Ovary (tissue), 10 donors: ENCODE measurements at places on chromosomes 1 and 21.

DNA sequence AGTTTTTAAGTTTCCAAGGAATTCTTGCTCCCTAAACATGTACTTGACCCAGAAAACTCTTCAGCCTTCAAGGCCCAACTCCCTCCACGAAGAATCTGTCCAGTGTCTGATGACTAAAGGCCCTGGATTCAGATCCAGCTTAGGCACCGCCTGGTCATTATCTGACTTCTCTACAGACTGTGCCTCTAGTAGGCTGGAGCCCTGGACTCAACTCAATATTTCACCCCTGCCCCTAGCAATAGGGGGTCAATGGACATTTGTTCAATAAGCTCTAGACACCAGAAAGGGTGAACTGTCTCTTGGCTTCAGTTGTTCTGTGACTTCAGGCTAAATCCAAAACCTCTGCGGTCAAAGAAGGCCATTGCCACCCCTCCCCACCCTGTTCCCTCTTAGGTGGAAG is 34.5 kb downstream of the NUAK2 start:
- no peak for DNase-seq

- DNase-seq = peak; percentile 63
Observed at GRCh38 chr1:40476924-40477677, at the start of gene ZFP69. ZFP69 (plus strand) TSS chr1:40477290; CDS start chr1:40479362, 2,072 bp downstream.

- DNase-seq = no peak
Observed at GRCh38 chr1:83670909-83671565, 327.9 kb downstream of the TTLL7 start.

DNA sequence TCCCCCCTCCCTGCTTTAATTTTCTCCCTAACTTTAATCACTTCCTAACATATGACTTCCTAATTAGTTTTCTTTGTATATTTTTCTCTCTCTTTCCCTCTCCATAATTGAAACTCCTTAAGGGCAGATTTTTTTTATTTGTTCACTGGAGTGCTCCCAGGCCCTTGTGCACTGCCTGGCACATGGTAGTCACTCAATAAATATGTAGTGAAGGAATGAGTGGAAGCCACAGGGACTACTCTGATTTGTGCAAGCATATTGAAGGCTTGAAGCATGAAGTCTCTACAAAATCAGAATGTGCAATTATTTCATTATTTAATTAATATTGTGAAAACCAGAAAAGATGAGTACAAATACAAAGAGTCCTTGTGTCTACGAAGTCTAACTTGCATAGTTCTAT is 41.5 kb downstream of the SNX7 start:
- no peak for DNase-seq

- DNase-seq = no peak
Observed at GRCh38 chr1:207314816-207315215, 6.7 kb upstream of the CD55 start.

DNA sequence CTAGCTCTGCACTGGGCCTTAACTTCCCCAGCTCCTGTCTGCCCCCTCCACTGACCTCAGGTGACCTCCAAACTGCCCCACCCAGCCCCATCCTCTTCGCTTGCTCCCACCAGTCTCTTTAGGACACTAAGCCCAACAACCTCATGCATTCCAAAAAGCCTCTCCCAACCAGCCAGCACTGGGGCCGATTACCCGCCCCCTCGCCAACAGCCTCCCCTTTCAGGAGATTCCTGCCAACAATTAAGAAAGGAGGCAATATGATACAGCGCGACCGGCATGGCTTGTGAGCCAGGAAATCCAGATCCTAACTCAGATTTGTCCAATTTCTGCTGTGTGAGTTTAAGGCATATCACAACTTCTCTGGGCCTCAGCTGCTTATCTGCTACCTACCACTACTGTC is 14.7 kb downstream of the KANK4 start:
- DNase-seq = no peak

GRCh38 chr1:109761227-109762038 is 2.3 kb downstream of the EPS8L3 start:
- DNase-seq = peak; percentile 16

- DNase-seq = no peak
Observed at GRCh38 chr1:201966171-201966570, 10.9 kb downstream of the TIMM17A start.

- DNase-seq = no peak
Observed at GRCh38 chr1:165137551-165138316, 218.8 kb downstream of the LMX1A start.

DNA sequence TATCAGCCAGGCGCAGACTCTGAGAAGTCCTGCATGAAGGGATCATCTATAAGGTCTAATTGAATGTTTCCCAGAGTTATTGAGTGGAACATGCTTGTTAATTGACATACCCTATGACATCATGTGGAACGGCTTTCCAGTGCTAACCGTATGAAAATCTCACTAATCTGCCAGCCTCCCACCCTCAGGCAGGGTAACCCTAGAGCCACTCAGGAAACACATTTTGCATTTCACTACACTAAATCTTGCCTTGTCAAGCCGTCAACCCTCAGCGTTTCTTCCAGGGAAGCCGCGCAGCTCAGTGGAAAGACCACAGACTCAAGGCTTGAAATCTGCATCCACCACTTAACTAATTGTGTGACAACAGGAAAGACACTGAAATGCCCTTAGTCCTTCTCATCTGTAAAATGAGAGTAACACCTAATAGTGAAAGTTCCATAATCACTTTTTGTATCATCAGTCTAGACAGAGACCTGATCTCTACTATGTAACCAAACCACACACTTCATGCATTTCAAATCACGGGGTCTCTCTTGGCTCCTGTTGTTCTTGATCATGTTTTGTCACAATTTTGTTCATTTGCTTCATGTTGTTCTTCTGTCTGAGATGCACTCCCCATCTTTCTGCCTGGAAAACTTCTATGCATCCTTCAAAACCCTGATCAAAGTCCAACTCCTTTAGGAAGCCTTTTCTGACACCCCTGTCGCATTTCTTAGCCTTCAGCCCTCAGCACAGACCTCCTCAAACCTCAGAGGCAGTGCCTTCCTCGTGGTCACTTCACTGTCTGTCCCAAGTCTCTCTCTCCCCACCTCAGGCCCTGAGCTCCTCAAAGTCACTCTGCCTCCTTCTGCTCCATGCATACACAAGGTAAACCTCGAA is 246.5 kb downstream of the TOMM20 start:
- DNase-seq = no peak

GRCh38 chr1:92972409-92973129 is 11.3 kb upstream of the DIPK1A start:
- no peak for DNase-seq

DNA sequence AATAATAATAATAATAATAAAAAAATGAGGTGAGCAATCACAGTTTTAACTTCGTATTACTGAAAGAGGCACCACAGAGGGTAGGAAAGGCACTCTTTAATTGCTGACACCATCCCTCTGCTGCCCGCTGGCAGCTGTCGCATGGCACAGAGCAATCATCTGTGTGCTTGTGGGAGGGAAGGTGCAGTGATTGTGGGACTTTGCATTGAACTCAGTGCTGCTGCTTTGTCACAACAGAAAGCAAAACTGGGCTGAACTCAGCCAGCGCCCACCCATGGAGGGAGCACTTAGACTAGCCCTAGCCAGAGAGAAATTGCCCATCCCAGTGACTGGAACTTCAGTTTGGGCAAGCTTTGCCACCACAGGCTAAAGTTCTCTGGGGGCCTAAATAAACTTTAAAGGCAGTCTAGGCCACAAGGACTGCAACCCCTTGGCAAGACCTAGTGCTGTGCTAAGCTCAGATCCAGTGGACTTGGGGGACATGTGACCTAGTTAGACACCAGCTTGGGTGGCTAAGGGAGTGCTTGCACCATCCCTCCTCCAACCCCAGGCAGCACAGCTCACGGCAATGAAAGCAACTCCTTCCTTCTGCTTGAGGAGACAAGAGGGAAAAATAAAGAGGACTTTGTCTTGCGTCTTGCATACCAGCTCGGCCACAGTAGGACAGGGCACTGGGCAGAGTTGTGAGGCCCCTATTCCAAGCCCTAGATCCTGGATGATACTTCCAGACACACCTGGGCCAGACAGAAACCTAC is 59.3 kb downstream of the WDR4 start:
- no peak for DNase-seq

DNA sequence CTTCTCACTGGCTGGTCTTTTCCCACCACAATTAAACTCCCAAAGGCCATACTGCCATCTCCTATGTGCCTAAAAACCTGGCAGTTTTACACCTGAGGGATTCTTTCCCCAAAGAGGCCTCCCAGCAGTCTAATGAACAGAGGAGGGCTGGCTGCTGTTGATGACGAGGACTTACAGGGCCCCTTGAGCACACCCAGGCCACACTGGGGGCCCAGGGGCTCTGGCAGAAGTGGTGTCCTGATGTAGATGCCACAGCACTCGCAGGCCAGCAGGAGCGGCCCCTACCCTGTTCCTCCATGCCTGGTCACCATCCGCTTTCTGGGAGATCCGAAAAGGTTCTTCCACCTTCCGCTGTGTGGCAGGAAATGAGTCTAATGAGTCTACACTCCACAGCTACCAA is 24.2 kb downstream of the POFUT2 start:
- no peak for DNase-seq

DNA sequence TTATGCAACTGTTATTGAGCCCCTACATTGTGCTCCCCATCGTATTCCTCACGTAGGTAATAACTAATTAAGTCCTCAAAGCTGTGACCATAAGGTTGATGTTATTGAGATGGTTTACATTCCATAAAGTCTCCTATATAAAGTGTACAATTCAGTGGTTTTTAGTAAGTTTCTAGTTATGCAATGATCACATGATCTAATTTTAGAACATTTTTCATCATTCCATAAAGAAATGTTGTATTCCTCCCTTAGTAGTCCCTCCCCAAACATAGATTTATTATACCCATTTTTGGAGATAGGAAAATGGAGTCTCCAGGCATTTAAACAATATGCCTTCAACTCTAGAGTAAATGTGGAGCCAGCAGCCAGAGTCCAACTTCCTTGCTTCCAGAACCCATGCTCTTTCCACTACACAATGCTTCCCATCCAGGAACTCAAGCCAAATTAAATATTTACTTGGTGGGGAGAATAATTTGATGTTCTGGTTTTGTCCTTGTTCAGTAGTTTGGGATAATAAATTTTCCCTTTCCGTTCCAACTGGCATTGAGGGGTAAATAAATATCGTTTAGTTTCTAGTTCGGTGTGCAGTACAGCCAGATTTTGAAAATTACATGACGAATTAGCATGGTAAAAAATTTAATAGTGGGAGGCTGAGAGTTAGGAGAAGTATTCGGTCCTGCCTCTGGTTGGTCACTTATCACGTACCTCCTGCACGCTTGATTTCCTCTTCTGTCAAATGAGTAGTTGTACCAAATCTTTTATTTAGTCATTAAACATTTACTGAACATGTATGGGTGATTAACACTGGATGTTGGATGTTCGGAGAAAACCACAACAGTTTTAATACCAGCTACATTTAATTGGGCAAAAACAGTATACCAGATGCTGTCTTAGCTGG is 66.3 kb downstream of the CACHD1 start:
- no peak for DNase-seq

GRCh38 chr1:215824245-215824644 is 257.1 kb downstream of the KCTD3 start:
- no peak for DNase-seq

- no peak for DNase-seq
Observed at GRCh38 chr1:1401457-1402010, 2.4 kb upstream of the CCNL2 start.

GRCh38 chr1:245155272-245156040 is 671 bp downstream of the KIF26B start:
- no peak for DNase-seq
